ENCODE measurements at places on chromosomes 4 and X. TPM values are rescaled to one million over a fixed set of nuclear protein-coding genes. Genes with fewer than 3 reads are reported as not detected.

Gene NPNT
- polyA plus RNA-seq, result 151 TPM

- DNase-seq, result no peak
Observed at GRCh38 chr4:130214268-130214667, 1118.3 kb downstream of the C4orf33 start.

DNA sequence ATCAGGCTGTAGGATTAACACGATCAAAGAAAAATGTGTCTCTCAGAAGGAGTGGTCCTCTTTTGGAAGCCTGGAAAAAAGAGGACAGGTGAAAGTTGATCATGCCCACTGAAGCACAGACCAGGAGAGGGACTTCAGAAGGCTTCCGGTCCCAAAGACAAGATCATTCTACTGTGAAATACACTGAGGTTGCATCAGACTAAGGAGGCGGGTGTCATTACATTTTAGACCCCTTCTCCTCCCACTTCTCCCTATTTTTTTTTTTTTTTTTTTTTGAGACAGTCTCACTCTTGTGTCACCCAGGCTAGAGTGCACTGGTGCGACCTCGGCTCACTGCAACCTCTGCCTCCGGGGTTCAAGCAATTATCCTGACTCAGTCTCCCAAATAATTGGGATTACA, 67.5 kb downstream of the RBM47 start:
- DNase-seq, result no peak

DNA sequence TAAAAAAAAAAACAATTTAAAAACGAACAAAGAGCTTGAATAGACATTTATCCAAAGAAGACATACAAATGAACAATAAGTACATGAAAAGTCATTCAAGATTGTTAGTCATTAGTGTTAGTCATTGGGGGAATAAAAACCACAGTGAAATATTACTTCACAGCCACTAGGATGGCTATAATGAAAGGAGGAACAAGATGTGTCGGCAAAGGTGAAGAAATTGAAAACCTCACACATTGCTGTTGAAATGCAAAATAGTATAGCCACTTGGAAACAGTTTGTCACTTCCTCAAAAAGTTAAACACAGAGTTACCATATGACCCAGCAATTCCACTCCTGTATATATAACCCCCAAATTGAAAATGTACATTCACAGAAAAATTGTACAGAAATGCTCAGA, 45.2 kb upstream of the SLC39A8 start:
- no peak for DNase-seq

Gene IL9R
- polyA plus RNA-seq, result not detected

DNA sequence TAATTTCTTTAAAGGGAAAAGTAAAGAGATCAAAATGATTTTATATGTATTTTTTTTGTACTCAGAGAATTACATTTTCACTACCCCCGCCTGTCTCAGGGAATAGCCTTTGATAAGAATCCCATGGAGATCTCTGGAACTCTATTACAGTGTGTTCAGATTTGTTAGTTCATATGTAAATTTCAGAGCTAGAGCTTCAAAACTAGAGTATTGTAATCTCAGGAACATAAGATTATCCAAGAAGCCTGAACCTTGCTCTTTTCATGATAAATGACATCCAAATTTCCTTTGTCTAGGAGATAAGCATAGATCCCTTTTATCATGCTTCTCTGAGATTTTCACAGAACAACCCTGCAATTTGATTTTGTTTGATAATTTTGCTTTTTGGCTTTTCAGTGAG, 82.9 kb downstream of the PDK3 start:
- DNase-seq, result no peak

DNA sequence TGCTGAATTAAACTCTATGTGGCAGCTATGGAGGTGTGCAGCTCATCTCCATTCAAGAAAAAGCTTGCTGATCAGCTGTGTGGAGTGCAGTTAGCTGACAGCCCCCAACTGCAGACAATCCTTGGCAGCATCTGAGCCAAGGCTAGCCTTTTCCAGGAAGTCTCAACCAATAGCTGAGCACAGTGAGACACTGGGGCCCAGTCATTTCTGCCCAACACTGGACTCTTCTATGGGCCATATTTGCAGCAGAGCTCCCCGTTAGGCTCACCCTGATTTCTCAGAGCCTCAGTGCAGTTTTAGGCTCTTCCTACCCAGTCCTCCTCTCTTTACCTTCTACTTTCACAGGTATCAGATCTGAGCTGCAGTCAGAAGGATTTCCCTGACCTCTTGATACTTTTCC, 12.9 kb downstream of the DDX53 start:
- DNase-seq, result no peak

DNA sequence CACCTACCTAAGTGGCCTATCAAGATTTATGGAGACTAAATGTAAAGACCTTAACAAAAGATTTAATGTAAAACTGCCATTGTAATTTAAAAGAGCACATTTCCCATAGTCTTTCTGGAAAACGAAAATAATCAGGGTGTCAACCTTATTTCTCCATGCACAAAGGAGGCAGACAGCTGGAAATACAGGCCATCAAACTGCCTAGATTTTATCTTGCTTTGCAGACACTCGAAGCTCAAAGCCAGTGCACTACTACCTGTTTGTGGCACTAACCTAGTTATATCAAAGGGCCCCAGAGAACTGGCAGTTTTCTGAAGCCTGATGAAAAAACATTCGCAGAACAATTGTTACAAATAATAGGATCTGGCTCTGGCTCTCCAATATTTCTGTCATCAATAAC, 863.9 kb downstream of the STPG2 start:
- no peak for DNase-seq

DNA sequence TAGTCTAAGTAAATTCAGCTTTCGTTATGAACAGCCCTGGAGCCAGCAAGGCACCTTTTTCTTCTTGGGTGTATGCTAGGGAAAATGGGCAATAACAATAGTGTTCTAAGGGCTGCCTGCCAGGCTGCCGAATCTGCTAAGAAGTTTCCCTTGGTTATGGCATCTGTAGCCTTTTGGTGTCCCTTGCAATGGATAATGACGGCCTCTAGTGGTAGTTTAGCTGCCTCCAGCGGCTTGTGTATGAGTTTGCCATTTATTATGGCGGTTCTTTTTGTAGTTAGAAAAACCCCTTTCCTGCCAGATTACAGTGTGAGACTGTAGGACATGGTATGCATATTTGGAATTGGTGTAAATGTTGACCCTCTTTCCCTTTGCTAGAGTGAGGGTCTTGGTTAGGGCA, 78.9 kb upstream of the SPIN4 start:
- no peak for DNase-seq

GRCh38 chr4:8403173-8403753, 37.3 kb downstream of the ACOX3 start:
- no peak for DNase-seq

Gene CXCL8
- 3.3 TPM for polyA plus RNA-seq

Gene PLXNA3
- polyA plus RNA-seq, result 39.1 TPM

GRCh38 chr4:114250439-114250891, 271.0 kb upstream of the ARSJ start:
- no peak for DNase-seq

DNA sequence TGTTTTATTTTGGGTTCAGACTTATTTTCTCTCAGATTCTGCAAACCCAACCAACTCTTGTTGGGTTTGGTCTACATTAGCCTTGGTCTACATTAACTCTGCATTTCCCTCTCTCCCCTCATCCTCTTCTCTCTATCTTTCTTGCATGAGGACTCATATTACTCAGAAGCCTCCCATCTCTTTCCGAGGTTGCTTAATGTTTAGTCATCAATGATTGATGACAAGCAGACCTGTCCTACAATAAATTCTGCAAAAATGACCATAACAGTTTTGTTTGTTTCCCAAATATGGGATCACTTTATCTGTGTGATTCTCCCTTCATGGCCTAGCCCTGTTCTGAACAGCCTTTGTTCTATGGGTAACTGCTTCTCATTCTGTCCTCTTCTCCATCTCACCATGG, 75.2 kb downstream of the GABRB1 start:
- DNase-seq, result no peak

GRCh38 chr4:143025081-143025704, 159.5 kb upstream of the USP38 start:
- no peak for DNase-seq

DNA sequence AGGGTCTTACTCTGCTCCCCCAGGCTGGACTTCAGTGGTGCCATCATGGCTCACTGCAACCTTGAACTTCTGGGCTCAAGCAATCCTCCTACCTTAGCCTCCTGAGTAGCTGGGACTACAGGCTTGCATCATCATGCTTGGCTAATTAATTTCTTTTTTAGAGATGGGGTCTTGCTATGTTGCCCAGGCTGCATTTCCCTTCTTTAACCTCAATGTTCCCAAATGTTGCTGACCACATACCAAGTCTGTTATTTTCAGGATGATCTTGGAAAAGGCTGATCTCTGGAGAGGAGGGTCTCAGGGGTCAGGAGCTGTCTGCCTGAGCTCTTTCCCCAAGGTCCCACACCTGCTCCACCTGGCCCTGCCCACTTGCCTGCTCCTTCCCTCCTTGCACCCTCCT, 13.0 kb downstream of the CACNA1F start:
- DNase-seq, result no peak

Gene HTRA3
- 47.5 TPM for polyA plus RNA-seq

- DNase-seq, result no peak
Observed at GRCh38 chr4:76275486-76276124, 24.1 kb downstream of the FAM47E start.

DNA sequence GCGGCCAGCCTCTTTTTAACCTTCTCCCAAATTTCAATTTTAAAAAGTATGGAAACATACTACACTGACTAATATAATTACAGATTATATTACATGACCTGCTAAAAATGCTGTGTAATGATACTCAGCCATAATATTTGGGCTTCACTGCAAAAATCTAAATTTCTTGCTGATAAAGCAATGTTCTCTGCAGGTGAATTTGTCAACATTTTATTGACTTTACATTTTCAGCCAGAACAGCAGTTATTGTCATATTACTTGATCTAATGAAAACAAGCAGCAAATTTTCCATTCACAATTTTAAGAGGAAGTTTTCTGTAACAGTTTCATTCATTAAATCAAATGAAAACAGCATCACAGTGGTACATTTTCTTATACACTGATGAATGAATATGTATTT, 91.1 kb downstream of the FRYL start:
- no peak for DNase-seq

GRCh38 chr4:82746705-82747574, 51.7 kb downstream of the SCD5 start:
- no peak for DNase-seq

Gene STBD1
- 58.9 TPM for polyA plus RNA-seq

- no peak for DNase-seq
Observed at GRCh38 chr4:159106636-159107035, 3.8 kb downstream of the RAPGEF2 start.

DNA sequence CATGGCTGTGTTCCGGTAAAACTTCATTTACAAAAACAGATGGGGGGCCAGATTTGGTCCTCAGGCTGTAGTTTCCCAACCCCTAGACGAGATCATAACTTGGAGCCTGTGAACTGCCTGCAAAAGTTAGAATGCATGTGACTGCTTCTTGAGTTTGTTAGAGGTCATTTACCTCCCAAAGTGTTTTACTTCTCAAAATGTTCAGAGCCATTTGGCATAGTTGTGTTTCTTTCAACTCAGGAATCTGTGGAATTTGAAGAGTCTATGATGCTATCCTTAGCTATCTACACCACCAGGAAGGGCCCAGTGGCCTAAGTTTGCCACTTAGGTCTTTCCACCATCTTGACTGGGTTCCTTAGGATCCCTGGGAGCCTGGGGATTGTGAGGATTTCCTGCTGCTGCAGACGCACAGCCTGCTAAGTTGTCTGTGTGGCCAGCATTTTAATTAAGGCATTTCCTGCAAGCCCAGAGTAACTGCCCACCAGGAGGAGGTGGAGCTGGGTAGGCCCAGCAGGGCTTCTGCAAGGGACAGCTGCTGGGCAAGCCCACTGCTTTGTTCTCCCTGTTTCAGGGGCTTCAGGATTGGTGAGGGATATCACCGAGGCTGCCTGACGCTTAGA, 53.1 kb downstream of the CCNI start:
- DNase-seq, result no peak

- no peak for DNase-seq
Observed at GRCh38 chrX:154436983-154437752, at the start of gene GDI1. Gene GDI1, plus strand, starts transcription at chrX:154437154. Its CDS starts 101 bp downstream, at chrX:154437255.

Gene CYLC1
- not detected for polyA plus RNA-seq

GRCh38 chrX:11666164-11666563, 444 bp upstream of the ARHGAP6 start:
- DNase-seq, result no peak

Gene NOX1
- 0.22 TPM for polyA plus RNA-seq

DNA sequence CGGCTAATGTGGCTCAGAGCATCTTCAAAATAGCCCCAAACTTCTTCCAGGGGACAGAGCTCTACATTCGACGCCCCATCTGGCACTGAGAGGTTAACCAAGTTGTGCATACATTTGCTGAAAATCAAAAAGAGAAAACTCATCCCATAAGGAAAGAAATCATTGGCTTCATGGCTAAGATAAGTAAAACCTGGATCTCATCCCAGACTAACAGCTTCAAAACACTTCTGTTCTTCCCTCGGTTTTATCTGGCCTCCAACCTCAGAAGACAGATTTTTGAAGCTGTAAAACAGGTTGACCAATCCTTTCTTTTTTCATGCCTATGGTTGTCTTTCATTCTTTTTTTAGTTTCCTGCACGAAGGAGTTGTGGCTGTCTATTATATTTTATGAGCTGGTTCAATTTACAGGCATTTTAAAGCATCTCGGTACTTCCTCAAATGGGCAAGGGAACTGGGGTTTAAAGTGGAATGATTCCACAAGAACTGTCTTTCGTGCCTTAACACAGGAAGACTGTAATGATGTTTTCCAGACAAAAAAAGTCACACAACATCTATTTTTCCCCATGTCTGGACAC, 107.6 kb downstream of the DLG3 start:
- DNase-seq, result no peak

- peak; percentile 80 for DNase-seq
Observed at GRCh38 chr4:78645853-78646757, 94.5 kb downstream of the ANXA3 start.

Gene DSPP
- 0.04 TPM for polyA plus RNA-seq

DNA sequence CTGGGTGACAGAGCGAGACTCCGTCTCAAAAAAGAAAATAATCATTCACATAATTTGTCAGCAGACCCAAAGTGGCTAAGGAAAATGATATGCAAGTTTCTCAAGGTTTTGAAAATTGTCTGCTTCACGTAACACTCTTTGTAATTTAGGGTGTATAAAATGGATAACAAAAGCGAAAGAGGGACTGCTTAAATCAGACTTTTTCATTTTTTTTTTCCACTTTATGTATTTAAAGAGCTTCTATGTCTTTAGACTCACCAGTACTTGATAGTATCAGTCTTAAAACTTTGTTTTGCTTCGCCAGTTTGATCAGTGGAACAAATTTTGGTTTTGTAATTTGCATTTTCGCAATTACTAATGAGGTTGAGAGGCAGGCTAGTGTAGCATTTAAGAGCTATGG, 34.6 kb downstream of the USP9X start:
- no peak for DNase-seq

- no peak for DNase-seq
Observed at GRCh38 chr4:107128116-107128515, 92.0 kb upstream of the DKK2 start.

Data from forelimb muscle (tissue), 1 donor.